ENCODE measurements at places on chromosomes 4 and X.

- DNase-seq: no peak
Measured at GRCh38 chr4:41525129-41525528, 12.8 kb upstream of the LIMCH1 start.

DNA sequence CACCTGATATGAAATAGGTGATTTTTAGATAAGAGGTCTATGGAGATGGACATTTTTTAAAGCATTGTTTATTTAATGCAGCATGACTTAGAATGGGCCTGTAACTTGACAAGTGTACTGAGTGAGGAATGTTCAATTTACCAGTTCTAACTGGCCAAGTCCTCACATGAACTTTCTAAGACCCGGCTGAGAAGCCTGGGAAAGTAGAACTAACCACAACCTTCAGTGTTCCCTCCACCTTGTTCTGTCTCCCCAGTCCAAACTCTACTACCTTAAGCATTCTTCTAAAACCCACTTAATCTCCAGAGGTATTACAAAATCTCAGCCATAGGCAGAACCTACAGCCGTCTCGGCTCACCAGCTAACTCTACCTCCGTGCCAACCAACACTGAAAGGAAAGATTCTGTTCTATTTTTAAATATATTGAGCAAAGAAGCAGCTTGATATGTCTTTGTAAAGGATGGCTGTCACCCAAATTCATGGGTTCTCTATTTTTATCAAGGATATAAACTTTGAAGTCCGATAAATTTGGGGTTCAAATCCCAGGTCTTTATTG, 6.8 kb downstream of the PPARGC1A start:
- DNase-seq: no peak

GRCh38 chrX:107721318-107721717, 54.3 kb downstream of the TSC22D3 start:
- no peak for DNase-seq

GRCh38 chr4:54877006-54877405, 219.2 kb downstream of the KIT start:
- no peak for DNase-seq
